ENCODE measurements at places on chromosomes 3 and 15. TPM values are rescaled to one million over a fixed set of nuclear protein-coding genes. Genes with fewer than 3 reads are reported as not detected.
A peak's percentile ranks its signal among the peaks of the same experiment; 100 is the strongest.

Gene GP5
- total RNA-seq = 0.42 TPM

Gene RBPMS2
- total RNA-seq = not detected

Gene PCBP4
- 86.0 TPM for total RNA-seq

Gene CX3CR1
- total RNA-seq = not detected

Gene DNAH1
- 1.5 TPM for total RNA-seq

Gene ACAN
- under 0.01 TPM for total RNA-seq

Gene DPPA2
- not detected for total RNA-seq

Gene ADAMTS9
- 7.5 TPM for total RNA-seq

DNA sequence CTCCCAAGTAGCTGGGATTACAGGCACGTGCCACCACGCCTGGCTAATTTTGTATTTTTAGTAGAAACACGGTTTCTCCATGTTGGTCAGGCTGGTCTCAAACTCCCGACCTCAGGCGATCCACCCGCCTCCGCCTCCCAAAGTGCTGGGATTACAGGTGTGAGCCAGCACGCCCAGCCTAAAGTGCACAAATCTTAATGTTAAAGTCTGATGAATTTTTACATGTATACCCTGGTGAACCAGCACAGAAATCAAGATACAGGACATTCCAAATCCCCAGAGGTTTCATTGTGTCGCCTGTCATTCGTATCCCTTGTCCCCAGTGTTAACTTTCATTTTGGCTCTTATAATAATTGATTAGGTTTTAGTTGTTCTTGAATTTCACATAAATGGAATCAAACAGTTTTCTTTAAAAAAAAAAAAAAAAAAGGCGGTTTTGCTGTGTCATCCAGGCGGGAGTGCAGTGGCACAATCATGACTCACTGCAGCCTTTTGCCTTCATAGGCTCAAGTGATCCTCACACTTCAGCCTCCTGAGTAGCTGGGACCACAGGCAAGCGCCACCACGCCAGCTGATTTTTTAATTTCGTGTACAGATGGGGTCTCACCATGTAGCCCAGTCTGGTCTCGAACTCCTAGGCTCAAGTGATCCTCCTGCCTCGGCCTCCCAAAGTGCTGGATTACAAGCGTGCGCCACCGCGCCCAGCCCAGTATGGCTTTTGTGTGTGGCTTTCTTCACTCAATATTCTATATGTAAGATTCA is 1.5 kb upstream of the TM4SF19 start:
- peak; percentile 53 for DNase-seq

- DNase-seq = peak; percentile 40
Observed at GRCh38 chr15:88131937-88132336, 124.6 kb downstream of the NTRK3 start.

- peak; percentile 57 for DNase-seq
Observed at GRCh38 chr15:45205192-45205591, 17.4 kb upstream of the SHF start.

- no peak for DNase-seq
Observed at GRCh38 chr15:49813625-49814024, 192.8 kb downstream of the DTWD1 start.

- DNase-seq = no peak
Observed at GRCh38 chr3:117217760-117218316, 508.3 kb downstream of the TUSC7 start.

DNA sequence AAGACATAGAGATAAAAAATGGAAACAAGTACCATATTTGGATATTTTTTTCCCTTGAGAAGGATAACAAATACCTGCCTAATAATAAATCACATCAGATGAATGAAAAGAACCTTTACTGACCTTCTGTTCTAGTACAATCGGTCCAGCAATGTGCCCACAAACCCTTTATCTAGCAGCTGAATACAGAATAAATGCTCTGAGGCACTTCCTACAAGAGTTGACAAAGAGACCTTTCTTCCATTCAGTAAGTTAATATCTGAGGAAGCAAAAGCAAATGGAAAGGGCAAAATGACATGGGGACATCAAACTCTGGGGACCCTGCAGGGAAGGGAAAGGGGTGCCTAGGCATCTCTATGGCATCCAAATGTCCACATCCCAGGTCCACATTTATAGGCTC is 115.8 kb downstream of the NEK10 start:
- no peak for DNase-seq

DNA sequence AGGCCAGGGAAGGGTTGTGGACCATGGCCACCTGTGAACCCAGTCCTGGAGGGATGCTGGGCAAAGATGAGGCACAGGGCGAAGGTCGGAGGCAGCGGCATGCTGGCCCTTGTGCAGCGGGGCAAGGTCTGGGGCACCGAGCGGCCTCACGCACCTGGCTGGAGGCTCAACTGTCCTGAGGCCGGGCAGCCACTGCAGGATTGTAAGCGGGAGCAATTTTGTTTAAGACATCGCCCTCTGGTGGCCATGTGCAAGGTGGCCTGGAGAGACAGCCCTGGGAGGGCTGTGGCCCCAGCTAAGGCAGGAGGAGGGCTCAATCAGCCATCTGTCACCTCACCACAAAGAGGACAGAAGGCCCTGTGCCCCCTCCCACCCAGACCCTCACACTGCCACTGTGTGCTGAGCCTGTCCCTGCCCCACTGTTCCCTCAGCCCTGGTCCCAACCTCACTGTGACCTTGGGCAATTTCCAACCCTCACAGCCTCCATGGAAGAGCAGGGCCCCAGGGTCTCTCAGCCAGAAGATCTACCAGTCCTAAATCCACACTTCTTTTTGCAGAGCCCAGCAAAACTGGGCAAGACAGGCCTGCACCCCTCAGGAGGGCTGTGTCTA is 46.2 kb downstream of the TPRA1 start:
- DNase-seq = peak; percentile 43

- DNase-seq = no peak
Observed at GRCh38 chr15:49242820-49243219, 72.8 kb downstream of the GALK2 start.

DNA sequence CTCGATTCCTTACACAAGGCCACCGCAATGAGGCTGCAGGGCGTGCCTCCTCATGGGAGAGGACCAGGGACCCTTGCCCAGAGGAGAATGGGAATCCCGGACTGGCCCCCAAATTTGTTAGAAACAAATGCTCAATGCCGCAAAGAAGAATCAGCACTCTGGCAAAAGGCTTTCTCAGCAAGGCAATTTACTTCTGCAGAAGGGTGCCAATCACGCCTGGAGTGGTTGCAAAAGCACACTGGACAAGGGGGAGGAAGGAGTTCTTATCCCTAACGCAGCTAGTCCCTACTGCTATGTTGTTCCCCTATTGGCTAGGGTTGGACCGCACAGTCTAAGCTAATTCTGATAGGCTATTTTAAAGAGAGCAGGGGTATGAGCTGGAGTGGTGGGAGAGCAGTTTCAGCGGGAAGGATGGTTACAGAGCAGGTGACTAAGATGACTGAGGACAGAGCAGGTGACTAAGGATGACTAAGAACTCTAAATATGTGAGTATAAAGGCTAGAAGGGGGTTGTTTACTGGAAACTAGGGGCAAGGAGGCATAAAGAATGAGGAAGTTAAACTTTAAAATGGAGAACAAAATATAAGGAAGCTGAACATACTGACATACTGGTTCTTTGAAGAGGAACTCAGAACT is 48.5 kb downstream of the KATNBL1 start:
- DNase-seq = peak; percentile 41

DNA sequence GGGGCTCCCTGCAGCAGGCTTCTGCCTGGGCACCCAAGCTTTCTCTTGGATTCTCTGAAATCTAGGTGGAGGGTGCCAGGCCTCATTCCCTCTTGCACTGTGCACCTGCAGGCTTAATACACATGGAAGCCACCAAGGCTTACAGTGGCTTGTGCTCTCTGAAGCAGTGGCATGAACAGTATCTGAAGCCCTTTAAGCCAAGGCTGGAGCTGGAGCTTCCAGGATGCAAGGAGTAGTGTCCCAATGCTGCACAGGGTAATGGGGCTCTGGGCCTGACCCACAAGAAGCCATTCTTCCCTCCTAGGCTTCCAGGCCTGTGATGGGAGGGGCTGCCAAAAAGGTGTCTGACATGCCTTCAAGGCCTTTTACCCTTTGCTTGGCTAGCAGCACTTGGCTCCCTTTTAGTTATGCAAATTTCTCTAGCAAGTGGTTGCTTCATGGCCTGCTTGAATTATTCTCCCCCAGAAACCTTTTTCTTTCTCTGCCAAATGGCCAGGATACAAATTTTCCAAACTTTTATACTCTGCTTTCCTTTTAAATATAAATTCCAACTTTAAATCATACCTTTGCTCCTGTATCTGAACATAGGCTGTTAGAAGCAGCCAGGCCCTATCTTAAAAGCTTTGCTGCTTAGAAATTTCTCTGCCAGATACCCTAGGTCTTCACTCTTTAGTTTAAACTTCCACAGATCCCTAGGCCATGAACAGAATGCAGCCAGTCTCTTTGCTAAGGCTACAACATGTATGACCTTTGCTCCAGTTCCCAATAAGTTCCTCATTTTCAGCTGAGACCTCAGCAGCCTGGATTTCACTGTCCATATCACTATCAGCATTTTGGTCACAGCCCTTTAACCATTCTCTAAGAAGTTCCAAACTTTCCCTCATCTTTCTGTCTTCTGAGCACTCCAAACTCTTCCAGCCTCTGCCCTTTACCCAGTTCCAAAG is 201.1 kb upstream of the LRRFIP2 start:
- DNase-seq = no peak

- DNase-seq = no peak
Observed at GRCh38 chr15:28117432-28117990, 18.4 kb upstream of the OCA2 start.

DNA sequence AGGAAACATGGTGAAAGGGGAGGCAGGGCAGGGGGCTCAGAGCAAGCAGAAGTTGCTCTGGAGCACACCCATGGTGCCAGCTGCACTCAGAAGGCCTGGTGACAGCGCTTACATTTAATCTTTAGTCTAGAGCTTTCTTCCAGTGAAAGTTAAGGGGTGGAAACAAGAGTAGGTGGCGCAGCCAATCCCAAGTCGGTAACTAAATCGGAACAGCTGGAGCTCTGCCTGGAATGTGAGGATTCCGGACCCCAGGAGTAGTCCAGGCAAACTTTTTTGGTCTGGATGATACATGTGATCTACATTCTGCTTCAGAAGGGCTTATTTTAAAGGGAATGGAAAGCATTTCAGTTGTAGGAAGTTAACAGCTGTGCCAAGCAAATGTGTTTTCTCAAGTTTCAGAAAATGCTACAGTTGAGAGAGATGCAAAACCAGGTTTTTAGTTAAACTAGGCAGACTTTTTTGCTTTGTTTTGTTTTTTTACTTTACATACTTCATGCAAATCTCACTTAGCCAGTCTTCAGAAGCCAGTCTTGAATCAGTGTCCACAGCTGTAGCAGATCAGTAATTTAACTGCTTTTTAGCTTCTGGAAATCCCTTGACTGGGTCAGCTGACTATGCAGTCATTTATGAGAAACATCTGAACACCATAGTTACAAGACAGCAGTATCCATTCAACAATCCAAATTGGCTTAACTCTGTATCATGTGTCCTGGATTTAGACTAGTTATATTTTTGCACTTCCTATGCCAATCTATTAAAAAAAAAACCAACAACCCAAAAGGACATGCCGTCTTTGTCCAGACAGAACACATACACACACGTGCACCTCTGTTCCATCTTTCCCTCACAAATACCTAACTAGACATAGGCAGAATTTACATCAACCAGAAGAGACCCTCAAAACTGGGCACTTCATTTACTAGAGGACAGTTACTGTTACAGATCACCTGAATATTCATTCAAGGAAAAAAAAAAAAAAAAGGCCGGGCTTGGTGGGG is 33.2 kb downstream of the ZNF106 start:
- peak; percentile 48 for DNase-seq

DNA sequence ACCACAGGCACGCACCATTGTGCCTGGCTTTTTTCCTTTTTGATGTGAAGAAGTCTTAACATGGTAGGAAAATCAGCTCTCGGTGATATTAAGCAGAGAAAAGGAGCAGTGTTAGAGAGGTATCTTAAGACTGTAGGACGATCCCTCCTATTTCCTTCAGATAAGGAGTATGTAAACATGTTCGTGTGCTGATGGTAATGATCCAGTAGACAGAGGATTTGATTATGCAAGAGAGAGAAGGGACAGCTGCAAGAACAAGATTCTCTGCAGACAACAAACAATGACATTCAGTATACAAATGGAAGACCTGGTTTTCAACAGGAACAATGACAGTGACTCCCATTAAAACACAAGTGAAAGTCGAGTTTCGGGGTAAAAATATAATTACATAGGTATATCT is 95.1 kb upstream of the MELTF start:
- DNase-seq = no peak

DNA sequence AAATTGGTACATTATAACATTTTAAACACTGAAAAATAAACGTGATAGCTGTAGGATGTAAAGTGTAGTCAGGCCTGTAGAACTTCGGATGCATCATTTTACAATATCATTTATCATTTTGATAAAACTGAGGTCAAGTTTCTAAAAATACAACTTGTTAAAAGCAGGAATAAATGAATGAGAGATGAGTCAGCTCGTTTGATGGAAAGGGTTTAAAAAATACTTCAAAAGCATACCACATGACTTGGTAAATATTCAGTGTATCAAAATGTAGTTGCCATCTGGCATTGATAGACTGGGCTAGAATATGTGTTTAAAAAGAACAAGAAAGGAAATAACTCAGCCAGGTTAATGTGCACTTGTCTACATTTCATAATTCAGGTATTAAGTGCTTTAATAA is 357.0 kb downstream of the TIGIT start:
- DNase-seq = peak; percentile 10

DNA sequence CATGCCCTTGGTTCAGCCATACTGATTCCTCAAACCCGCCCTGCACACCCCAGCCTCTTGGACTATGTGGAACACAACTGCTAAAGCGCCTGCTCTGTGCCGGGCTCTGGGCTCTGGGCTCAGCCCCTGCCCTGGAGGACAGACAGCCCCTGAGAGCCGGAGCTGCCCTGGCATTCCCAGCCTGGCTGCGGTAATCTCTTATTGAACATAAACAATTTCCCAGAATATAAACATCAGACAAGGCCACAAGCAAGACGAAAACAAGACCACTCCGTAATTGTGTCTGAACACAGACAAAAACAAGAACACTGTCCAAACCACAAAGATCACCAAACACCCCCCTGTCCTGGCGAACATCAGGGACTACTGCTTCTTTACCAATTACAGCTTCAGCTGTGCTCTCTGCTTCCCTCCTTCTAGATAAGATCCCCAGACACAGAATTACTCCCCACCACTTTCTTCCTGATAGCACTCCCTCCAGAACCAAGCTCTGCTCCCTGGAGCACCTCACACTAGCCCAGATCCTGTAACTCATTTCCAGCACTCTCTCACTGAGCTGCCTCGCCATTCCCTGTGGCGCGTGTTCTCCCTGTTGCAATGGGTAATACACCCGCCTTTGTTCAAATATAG is 57.1 kb upstream of the TLE3 start:
- no peak for DNase-seq

DNA sequence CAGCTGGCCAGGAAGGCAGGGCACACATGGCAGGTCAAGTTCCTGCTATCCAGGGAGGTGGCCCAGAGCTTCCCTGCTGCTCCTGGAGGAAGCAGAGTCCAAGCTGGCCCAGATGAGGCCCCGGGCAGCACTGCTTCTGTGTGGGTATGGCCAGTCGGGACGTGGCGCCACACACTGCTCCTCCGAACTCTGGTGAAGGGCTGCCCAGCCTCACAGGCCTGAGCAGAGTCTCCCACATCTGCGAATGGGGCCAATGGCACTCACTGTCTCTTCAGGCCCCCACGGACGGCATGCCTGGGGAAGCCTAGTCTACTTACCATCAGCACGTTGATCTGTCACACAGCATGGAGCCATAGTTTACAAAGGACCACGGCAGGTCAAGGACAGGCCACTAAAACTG is 2.5 kb upstream of the PLA2G4F start:
- no peak for DNase-seq

All from mammary epithelial cell (primary cell).